ENCODE measurements at places on chromosomes 2 and 18.

DNA sequence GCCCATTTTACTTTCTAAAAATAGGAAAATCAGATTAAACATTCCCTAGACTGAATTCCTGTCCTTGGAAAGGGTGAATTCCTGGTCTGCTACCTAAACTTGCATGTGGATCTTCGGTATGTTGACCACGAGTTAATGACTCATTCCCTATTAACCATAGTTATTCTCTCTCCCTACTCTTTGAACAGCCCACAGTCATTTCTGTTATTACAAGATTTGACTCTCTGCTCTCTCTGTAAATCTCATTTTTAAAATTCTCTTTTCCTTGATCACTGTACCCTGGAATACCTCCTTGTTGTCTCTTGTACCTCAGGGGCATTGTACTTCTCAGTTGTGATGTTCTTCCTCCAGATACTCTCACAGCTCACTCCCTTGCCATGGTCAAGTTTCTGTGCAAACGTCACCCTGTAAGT lies 92.0 kb upstream of the GULP1 start:
- no peak for DNase-seq

GRCh38 chr18:77133835-77134496 lies 1.4 kb upstream of the MBP start:
- DNase-seq, result peak; percentile 92

DNA sequence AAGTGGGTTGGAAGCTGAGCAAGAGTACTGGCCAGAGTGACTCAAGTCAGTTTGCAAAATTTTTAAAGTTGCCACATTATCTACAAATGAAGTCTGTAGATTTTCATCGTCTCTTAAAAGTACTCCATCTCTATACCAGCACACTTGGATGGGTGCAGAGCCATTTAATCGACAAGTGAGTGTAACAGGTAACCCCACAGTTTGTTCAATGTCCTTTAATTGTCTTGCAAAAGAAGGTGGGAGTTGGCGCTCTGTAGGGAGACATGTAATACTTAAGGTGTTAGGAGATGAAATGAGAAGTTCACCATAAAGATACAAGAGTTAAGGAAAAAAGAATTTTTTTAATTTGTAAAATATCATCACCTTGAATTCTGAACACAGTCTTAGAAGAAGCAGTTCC lies 84.9 kb downstream of the TTN start:
- DNase-seq, result no peak

- DNase-seq, result no peak
These were observed 10.5 kb downstream of the MAP3K2 start for GRCh38 chr2:127377262-127377661.

DNA sequence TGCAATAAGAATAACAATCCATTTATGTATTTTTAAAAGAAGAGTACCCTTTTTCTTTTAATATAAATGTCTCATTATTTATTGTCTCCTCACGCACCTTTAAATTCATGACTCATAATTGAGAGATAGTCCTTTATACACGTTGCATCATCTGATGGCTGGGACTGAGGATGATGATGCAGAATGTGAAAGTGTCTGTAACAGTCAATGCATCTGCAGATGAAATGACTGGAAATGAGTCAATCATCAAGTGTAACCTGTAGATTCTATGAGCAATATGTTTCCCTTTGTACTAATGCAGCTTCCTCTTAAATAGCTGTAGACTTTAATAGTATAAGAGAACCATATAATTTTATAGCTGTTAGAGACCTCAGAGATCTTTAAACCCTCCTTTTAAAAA lies 26.1 kb upstream of the SYT4 start:
- DNase-seq, result no peak

- DNase-seq, result no peak
These were observed 58.2 kb downstream of the GLS start for GRCh38 chr2:190938771-190939335.
